ENCODE measurements at places on chromosomes 13 and 19.
A peak's percentile ranks its signal among the peaks of the same experiment; 100 is the strongest.

- no peak for ATAC-seq
These were observed 34.7 kb upstream of the SPACA7 start for GRCh38 chr13:112341446-112341845.

- ATAC-seq, result no peak
These were observed 62.3 kb upstream of the PARP4 start for GRCh38 chr13:24574847-24575246.

- ATAC-seq, result no peak
These were observed at the start of gene EML2 for GRCh38 chr19:45638930-45639729. Gene EML2 (minus strand): TSS chr19:45639397. CDS start chr19:45639376, 21 bp downstream.

DNA sequence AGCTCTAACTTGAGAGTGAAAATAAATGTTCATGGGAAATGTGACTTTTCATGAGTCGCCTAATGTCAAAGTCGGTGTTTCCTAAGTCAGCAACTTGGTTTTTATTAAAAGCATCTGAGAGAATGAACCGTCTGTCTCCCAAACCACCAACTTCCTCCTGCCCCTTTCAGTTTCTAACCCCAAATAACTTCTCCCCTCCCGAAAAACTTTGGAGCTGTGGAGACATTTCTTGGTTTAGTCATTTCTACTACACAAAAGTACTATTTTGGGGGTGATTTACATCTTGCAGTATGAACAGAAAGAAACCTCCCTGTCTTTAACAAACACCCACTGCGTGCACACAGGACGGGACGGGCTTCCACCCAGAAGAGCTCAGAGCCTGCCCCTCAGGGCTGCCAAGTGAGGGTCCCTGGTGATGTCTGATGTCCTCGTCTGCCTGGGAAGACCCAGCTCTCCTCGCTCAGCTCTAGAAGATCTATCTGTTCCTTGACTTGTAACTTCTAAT lies 65.0 kb downstream of the RASA3 start:
- ATAC-seq, result no peak

- ATAC-seq, result no peak
These were observed 31.8 kb upstream of the ADGRE5 start for GRCh38 chr19:14349426-14349825.

GRCh38 chr13:32001154-32001768 lies 30.3 kb upstream of the FRY start:
- peak; percentile 86 for ATAC-seq

- ATAC-seq, result no peak
These were observed 23.7 kb upstream of the GPR18 start for GRCh38 chr13:99281811-99282263.
